Heart right ventricle (tissue), 16 donors: ENCODE measurements at places on chromosomes 1 and 21. TPM values are rescaled to one million over a fixed set of nuclear protein-coding genes. Genes with fewer than 3 reads are reported as not detected.

Gene AGPAT3
- polyA plus RNA-seq = 19.7 TPM

Gene MX1
- polyA plus RNA-seq = 5.4 TPM

Gene TFAP2E
- polyA plus RNA-seq = 1.4 TPM

Gene TCHHL1
- polyA plus RNA-seq = not detected

Gene ADORA3
- polyA plus RNA-seq = 1.9 TPM

Gene ASCL5
- polyA plus RNA-seq = not detected

Gene CCDC185
- polyA plus RNA-seq = not detected

Gene LCE5A
- 0.07 TPM for polyA plus RNA-seq

Gene LCE1C
- not detected for polyA plus RNA-seq

Gene SYPL2
- polyA plus RNA-seq = 21.9 TPM

Gene GIPC2
- 2.9 TPM for polyA plus RNA-seq

DNA sequence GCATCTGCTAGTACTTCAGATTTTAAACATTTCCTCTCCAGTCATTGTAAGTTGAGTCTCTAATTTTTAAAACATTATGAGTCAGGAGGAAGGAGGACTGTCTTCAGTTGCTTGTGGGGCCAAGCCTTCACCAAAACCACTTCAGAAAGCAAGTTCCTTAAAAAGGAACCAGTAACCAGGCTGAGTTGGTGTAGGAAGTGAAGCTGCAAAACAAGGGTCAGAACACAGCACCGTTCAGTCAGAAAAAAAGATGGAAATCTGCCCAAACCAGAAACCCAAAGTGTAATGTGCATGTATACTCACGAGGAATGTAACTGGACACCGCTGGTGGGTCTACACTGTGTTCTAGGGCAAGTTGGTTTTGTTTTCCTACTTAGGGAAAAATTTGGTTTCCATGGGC, 402.1 kb downstream of the SETD4 start:
- H3K27me3 ChIP-seq = no peaks in the 10 kb centered on the region
- H3K4me1 ChIP-seq = no peaks in the 10 kb centered on the region
- no peak overlapping the region for H3K4me3 ChIP-seq
- H3K27ac ChIP-seq = no peak overlapping the region

DNA sequence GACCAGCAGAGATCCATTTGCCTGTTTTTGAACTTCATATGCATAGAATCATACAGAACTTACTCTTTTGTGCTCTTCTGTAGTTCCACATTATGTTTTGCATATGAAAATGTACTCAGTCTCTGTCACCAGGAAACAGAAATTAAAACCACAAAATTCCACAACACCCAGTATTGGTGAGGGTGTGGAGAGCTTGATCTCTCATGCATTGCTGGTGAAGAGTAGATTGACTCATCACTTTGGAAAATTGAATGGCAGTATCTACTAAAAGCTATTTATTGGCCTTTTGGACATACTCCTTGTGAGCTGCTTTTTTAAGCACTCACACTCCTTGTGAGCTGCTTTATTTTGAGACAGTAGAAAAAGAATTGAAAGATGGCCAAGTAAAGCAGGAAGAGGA, 43.3 kb downstream of the VTCN1 start:
- H3K4me3 ChIP-seq = no peak overlapping the region
- peaks cover 7% of the 10 kb centered on the region for H3K4me1 ChIP-seq
- no peak overlapping the region for H3K27ac ChIP-seq

DNA sequence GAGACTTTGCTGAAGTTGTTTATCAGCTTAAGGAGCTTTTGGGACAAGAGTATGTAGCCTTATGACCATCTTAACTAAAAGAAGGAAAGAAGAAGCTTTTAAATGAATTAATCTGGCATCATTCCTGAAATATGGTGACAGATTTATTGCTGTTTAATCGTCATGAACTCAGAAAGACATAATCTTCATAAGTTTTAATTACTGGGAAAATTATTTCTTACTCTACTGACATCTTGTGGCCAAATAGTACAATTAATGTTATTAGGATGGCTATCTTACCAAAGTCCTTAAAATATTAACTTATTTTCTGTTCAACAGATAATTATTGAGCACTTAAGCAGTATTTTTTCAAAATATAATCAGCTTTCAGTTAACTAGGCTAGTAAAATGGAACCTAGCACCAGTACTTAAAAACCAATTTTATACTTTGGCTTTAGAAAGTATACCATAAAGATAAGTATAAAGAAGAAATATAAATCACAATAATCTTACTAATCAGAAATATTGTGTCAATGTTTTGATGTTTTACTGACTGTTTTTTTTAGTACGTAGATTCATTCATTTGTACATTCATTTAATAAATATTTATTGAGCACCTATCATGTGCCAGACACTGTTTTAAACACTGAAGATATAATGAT, 34.7 kb upstream of the GPR25 start:
- no peaks in the 10 kb centered on the region for H3K36me3 ChIP-seq
- H3K27ac ChIP-seq = no peak overlapping the region
- H3K4me3 ChIP-seq = no peak overlapping the region
- no peak for DNase-seq

GRCh38 chr21:44858291-44858690, 15.2 kb downstream of the PTTG1IP start:
- peaks cover 89% of the 10 kb centered on the region for H3K36me3 ChIP-seq
- H3K4me1 ChIP-seq = peaks cover 29% of the 10 kb centered on the region
- no peak overlapping the region for H3K4me3 ChIP-seq
- H3K27me3 ChIP-seq = no peaks in the 10 kb centered on the region
- no peak overlapping the region for H3K27ac ChIP-seq
- DNase-seq = no peak

DNA sequence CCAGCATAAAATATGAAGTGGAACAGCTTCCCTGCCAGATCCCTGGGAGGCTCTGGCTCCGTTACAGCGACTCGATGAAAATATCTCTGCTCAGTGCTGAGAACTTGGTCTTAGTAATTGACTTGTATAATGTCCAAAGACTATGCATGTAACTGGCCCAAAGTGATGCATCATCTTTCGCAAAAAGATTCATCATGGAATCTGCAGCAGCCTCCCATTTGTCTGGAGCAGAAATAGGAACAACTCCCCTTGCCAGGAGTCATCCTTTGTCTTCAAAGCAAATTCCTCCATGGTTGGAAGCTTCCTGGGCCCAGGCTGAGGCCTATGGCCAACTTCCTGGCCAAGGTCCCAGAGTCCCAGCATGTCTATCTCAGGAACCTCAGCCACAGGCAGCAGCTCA, 16.9 kb upstream of the SLC6A17 start:
- H3K27me3 ChIP-seq = peaks cover 29% of the 10 kb centered on the region
- DNase-seq = no peak
- no peak overlapping the region for H3K4me3 ChIP-seq
- no peaks in the 10 kb centered on the region for H3K36me3 ChIP-seq
- peaks cover 9% of the 10 kb centered on the region for H3K4me1 ChIP-seq

GRCh38 chr1:100611086-100611485, 73.1 kb downstream of the GPR88 start:
- H3K4me1 ChIP-seq = no peaks in the 10 kb centered on the region
- no peak overlapping the region for H3K4me3 ChIP-seq
- H3K36me3 ChIP-seq = no peaks in the 10 kb centered on the region
- no peak overlapping the region for H3K27ac ChIP-seq
- DNase-seq = no peak
- no peaks in the 10 kb centered on the region for H3K27me3 ChIP-seq

DNA sequence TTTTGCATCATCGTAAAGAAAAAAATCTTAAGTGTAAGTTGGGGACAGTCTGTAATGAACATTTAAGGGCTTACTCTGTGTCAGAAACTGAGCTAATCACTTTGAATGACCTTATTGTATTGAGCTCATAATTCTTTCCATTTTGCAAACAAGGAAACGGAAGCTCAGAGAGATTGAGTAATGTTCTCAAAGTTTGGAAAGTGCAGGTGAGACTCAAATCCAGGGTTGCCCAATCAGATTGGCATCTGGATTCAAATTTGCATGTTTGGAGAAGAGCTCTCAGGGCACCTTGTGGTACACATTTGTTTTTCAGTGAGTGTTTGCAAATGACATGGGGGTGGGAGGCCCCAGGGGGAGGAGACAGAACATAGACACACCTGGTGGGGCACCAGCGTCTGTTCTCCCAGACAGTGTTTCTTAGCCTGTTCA, 8.0 kb downstream of the ALPL start:
- no peak overlapping the region for H3K27ac ChIP-seq
- H3K27me3 ChIP-seq = no peaks in the 10 kb centered on the region
- no peaks in the 10 kb centered on the region for H3K36me3 ChIP-seq

GRCh38 chr1:16315437-16315836, 36.8 kb downstream of the FBXO42 start:
- H3K27ac ChIP-seq = no peak overlapping the region
- no peaks in the 10 kb centered on the region for H3K27me3 ChIP-seq
- H3K4me3 ChIP-seq = no peak overlapping the region
- DNase-seq = no peak

- H3K27me3 ChIP-seq = no peaks in the 10 kb centered on the region
- DNase-seq = no peak
- H3K4me3 ChIP-seq = no peak overlapping the region
- peaks cover 25% of the 10 kb centered on the region for H3K4me1 ChIP-seq
- H3K27ac ChIP-seq = no peak overlapping the region
Measured at GRCh38 chr1:226782845-226783601, 43.9 kb upstream of the ITPKB start.

DNA sequence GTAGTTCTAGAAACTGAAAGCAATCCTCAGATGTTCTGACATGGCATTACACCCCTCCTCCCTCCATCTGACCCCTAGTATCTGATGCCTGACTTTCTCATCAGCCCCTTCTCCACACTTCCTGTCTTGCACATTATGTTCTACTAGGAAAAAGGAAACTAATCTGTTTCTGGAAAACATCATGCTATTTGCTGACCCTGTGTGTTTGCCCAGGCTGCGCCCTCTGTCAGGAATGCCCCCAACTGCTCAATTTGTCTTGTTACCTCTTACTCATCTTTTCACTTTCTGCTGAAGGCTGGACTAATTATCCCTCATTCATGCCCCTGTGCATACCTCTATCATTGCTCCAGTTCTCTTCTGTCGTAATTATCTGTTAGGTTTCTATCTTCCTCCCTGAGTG, 37.5 kb upstream of the DAB1 start:
- H3K27me3 ChIP-seq = no peaks in the 10 kb centered on the region
- H3K4me1 ChIP-seq = no peaks in the 10 kb centered on the region
- no peak overlapping the region for H3K27ac ChIP-seq
- DNase-seq = no peak

- no peaks in the 10 kb centered on the region for H3K27me3 ChIP-seq
- no peaks in the 10 kb centered on the region for H3K4me1 ChIP-seq
- peaks cover 5% of the 10 kb centered on the region for H3K36me3 ChIP-seq
- no peak for DNase-seq
- no peak overlapping the region for H3K27ac ChIP-seq
Measured at GRCh38 chr1:228226956-228227791, 19.3 kb downstream of the OBSCN start.

GRCh38 chr1:240608707-240609106, 3.2 kb downstream of the GREM2 start:
- H3K27me3 ChIP-seq = peaks cover 36% of the 10 kb centered on the region
- H3K4me1 ChIP-seq = no peaks in the 10 kb centered on the region
- no peak overlapping the region for H3K27ac ChIP-seq
- H3K36me3 ChIP-seq = no peaks in the 10 kb centered on the region

DNA sequence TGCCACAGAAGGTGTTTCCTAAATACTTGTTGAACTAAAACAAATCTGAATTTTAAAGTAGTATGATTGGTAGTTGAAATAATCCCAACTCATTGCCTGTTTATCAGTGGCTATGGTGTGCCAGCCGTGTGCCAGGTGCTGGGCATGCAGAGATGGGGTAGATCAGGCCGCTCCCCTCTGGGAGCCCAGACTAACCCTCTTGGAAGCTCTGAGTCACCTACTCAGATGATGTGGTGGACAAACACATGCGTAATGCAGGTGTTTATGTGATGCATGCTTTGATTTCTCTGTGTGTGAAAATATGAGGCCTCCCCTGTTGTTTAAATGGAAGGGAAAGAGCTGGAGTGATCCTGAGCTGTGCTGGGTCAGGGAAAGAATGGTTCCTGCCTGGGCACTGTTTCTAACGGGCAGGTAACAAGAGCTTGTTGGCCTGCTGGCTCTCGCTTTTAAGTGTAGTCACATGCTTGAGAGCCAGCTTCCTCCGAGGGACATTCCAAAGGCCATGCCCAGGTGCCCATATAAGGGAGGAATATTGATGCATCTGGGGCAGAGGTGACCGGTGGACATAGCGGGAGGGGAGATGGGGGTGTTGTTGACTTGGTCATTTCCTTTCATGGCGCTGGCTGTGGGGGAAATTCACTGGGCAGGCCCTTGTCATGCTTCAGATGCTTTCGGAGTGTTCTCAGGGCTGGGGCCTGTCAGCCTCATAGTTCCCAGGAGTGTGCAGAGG, 10.2 kb downstream of the MFN2 start:
- no peaks in the 10 kb centered on the region for H3K27me3 ChIP-seq
- H3K27ac ChIP-seq = peak overlapping the region; percentile 86
- no peak overlapping the region for H3K4me3 ChIP-seq
- DNase-seq = peak; percentile 85

- H3K27ac ChIP-seq = no peak overlapping the region
- H3K36me3 ChIP-seq = peaks cover 64% of the 10 kb centered on the region
- no peaks in the 10 kb centered on the region for H3K27me3 ChIP-seq
- DNase-seq = no peak
Measured at GRCh38 chr1:8415526-8416278, 97.8 kb downstream of the SLC45A1 start.
